ENCODE measurements at places on chromosomes 2 and 18.

GRCh38 chr2:134375935-134376334, 122.1 kb downstream of the MGAT5 start:
- DNase-seq = no peak

DNA sequence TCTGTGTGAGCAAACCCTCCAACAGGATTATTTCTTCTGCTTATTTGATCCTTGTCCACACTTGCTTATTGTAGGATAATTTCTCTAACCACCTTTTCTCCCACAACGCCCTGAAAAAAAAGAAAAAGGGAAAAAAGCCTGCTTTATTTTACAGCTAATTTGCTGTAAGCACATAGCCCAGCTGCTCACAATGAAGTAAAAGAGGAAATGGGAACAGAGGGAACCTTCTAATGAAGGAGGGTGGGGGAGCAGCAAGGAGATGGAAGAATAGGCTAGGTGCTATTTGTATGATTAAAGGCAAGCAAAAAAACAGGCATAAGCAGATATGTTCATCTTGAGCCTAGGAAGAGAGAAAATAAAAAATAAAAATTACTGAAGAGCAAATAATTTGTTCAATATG, 331.6 kb downstream of the TXNL1 start:
- no peak for DNase-seq

DNA sequence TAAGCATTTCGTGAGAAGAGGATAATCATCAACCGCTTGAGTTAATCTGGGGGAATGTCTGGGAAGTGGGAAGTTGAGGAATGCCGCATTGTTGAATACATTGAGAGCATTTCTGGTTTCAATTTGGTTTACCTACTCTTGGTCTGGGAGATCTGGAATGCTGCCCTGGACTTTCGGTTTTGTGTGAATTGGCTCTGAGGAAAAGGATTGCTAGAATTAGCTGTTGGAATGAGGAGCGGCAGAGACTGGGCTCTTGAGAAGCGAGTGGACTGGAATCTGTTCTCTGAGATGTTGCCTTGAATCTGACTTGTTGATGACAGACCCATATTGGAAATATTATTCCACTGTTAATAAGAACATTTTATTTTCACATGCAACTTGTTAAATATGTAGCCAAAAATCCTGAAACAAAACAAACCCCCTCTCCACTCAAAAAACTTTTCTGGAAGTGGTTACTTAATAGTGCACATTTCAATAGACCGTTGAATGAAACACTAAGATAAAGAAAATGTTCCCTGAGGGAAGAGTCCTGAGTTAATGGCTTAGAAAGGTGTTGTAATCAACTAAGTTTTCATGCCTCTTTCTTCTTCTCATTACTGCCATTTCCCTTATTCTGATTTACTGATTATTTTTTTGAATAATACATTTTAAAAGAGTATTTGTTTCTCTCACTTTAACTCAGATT, 50.8 kb downstream of the PTPRM start:
- no peak for DNase-seq

- DNase-seq = no peak
These were observed 1367.7 kb upstream of the CELF4 start for GRCh38 chr18:38933322-38933721.

DNA sequence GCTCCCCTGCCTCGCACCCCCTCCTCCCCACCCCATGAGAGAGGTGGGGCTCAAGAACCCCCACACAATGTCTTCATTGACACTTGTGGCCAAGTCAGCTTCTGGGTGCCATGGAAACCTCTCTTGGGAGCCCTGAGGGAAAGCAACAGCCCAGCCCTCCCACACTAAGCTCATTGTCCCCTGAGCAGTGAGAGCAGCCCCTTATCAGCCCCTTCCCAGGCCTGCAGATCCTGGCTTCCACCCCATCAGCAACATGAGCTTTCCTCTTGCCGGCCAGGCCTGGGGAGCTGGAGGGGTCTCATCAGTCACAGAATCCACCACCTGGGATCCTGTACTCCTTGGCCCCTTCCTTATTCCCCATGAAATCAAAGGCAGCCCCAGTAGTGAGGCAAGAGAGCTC, 107.8 kb upstream of the ST3GAL5 start:
- no peak for DNase-seq
